Activated T-helper 1 cell treated with anti-CD3 and anti-CD28 coated beads, Interleukin-12 subunit alpha, Interleukin-12 subunit beta, Interleukin-2, Interleukin-4 antibody, amounts not matched to agents 30 ng/mL and 10 ng/mL and 1 ng/mL, durations not matched to agents 14 hours and 24 hours and 36 hours (primary cell): ENCODE measurements at places on chromosomes 16 and 17. TPM values are rescaled to one million over a fixed set of nuclear protein-coding genes. Genes with fewer than 3 reads are reported as not detected.

- no peak overlapping the region for H3K27ac ChIP-seq
- H3K4me1 ChIP-seq = no peaks in the 10 kb centered on the region
- no peak for DNase-seq
- no peaks in the 10 kb centered on the region for H3K36me3 ChIP-seq
- H3K4me3 ChIP-seq = no peak overlapping the region
These were observed 4.7 kb downstream of the CBFA2T3 start for GRCh38 chr16:88972349-88972748.

- no peak for DNase-seq
- H3K36me3 ChIP-seq = no peaks in the 10 kb centered on the region
- H3K4me1 ChIP-seq = no peaks in the 10 kb centered on the region
- H3K27ac ChIP-seq = no peak overlapping the region
- peaks cover 2% of the 10 kb centered on the region for H3K27me3 ChIP-seq
- H3K4me3 ChIP-seq = no peak overlapping the region
These were observed 194.9 kb upstream of the CDH5 start for GRCh38 chr16:66171578-66171977.

- H3K4me1 ChIP-seq = no peaks in the 10 kb centered on the region
- DNase-seq = no peak
- no peaks in the 10 kb centered on the region for H3K27me3 ChIP-seq
- peaks cover 8% of the 10 kb centered on the region for H3K36me3 ChIP-seq
- no peak overlapping the region for H3K27ac ChIP-seq
- H3K4me3 ChIP-seq = no peak overlapping the region
These were observed 17.2 kb downstream of the CASKIN2 start for GRCh38 chr17:75498039-75498725.

KPNB1 gene
- 718 and 719 TPM in 2 replicates for total RNA-seq

HSF5 gene
- total RNA-seq = 1.1 and 1.2 TPM in 2 replicates

ZP2 gene
- not detected in 2 replicates for total RNA-seq
